ENCODE measurements at places on chromosomes 16 and 17.

DNA sequence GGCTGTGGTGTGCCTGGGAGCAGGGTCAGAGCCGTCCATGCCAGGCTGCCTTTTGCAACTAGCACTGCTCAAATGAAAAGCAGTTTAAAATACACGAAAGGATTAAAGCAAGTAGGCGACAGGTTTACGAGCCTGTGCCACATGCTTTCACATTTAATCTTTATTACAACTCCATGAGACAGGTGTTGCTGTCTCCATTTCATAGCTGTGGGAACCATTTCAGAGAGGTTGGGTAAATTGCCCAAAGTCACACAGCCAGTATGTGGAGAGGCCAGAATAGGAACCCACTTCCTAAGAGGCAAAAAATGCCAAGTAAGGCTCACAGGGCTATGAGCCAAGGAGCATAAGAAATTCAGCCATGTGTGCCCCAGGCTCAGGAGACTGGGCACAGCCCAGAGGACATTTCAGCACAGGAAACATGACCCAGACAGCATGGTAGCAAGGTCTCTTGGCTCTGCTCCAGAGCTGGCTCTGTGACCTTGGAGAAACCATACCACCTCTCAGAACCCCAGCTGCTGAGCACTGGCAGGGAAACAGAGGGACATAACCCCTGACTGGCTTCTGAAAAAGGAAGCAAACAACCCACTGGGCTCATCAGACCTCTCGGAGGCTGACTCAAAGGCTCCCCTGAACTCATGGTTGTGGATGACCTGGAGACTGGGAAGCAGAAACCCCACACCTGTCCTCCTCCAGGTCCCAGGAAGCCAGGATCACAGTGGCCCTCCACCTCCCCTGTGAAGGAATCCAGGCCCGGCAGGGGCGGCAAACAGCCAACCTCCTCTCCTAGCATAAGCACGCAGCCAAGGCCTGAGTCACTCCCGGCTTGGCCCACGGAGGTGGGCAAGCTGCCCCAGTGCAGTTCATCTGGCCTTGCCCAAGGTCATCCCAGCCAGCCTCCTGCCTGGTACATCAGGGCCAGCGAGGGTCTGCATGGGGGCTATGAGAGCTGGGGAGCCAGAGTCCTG is 40.3 kb upstream of the MRPS23 start:
- no peak for DNase-seq

DNA sequence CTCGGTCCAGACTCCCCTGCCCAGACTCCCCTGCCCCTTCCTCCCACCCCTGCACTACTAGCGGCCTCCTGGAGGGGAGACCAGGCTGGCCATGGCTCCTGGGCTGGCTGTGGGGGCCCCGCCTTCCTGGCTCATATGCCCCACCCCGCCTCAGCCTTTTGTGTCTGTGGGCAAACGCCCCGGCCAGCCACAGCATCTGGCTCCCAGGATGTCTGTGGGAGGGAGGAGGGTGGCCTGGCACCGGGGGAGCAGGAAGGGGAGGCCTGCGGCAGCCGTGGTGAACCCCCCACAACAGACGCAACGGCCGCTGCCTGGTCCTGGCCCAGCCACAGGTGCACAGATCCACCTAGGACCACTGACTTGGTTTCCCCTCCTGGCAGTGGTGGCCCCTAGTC is 32.9 kb downstream of the BAHCC1 start:
- DNase-seq, result no peak

- DNase-seq, result no peak
These were observed 99.5 kb upstream of the AXIN2 start for GRCh38 chr17:65660947-65661346.

DNA sequence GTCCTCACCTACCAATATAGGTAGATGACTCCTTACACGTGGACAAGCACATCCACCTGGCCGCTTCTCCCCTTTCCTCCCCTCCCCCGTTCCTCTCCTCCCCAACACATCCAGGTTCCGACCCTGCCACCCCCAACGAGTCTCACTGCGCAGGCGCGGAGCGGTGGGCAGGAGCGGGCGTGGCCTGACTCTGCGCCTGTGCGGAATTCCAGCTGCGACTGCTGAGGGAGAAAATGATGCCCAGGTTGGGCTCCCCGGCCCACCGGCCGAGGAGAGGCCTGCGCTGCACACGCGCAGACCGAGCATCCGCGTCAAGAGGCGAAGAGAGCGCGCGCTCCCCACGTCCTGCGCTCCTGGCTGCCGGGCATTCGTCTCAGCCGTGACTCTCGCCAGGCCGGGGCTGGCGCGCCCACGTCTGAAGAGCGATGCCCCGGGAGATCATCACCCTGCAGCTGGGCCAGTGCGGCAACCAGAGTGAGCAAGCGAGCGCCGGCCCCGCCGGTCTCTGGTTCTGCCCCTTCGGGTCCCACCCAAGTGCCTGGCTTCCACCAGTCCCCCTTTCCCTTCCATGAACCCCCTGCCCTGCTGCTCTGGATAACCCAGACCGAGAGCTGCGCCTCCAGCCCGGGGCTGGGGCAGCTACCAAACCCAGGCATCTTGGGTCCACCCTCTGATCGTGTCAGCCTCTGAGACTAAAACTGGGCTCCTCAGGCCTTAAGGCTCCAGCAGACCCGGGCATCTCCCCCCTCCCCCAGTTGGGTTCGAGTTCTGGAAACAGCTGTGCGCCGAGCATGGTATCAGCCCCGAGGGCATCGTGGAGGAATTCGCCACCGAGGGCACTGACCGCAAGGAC is at the start of gene TUBG2:
Gene TUBG2, plus strand, starts transcription at position 206 of the 853 bp plus-strand sequence. Its CDS starts 220 bp downstream, at position 426.
- peak; percentile 62 for DNase-seq

DNA sequence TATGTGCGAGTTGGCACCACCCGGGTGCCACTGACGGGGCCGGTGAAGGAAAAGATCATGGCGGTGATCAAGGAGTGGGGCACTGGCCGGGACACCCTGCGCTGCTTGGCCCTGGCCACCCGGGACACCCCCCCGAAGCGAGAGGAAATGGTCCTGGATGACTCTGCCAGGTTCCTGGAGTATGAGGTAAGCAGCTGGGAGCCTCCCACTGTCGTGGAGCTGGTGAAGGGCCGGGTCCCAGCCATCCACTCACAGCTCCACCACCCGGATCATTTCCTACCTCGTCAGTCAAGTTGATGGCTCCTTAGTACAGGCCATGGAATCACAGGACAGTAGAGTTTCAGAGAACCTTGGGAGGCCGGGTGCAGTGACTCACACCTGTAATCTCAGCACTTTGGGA is 20.0 kb downstream of the ATP2A1 start:
- no peak for DNase-seq

- peak; percentile 48 for DNase-seq
These were observed 43.5 kb downstream of the TBX21 start for GRCh38 chr17:47776330-47777197.
